ENCODE measurements at places on chromosomes 1 and 21.

DNA sequence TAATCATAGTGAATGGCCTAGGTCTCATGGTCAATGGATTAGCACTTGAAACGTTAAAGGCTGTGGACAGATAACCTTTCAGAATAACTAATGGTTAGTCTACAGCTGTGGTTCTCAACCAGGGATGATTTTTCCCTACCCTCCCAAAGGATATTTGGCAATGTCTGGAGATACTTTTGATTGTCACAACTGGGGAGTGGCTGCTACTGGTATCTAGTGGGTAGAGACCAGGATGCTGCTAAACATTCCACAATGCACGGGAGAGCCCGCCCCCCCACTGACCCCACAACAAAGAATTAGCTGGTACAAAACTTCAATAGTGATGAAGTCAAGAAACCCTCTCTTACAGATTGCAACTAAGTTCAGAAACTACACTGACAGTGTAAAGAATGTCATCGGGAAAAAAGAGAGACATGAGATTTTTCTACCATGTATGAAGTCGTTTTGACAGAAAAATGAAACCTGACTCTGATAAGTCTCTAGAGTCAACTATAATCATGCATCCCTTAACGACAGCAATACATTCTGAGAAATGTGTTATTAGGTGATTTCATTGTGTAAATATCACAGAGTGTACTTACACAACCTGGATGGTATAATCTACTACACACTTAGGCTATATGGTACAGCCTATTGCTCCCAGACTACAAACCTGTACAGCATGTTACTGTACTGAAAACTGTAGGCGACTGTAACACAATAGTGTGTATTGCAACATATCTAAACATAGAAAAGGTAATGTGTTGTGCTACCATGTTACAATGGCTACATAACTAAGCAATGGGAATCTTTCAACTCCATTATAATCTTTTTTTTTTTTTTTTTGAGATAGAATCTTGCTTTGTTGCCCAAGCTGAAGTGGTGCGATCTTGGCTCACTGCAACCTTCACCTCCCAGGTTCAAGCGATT is 49.7 kb upstream of the PRDX6 start:
- DNase-seq, result no peak

DNA sequence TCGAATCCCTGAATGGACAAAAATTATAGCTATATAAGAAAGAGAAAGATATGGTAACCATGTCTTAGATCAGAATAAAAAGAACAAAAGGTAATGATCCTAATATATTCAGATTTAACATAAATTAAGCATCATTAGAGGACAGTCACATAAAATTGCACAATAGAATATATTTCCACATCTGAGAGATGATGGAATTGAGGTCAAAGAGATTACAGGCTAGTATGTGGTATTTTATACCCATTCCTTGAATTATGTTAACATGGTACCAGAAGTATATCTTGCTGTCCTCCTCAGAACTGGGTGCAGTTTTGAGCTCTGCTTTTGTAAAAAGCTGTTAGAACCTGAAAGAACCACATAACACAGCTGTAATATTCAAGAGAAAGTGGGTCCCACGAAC is 245.6 kb upstream of the HOOK1 start:
- no peak for DNase-seq

DNA sequence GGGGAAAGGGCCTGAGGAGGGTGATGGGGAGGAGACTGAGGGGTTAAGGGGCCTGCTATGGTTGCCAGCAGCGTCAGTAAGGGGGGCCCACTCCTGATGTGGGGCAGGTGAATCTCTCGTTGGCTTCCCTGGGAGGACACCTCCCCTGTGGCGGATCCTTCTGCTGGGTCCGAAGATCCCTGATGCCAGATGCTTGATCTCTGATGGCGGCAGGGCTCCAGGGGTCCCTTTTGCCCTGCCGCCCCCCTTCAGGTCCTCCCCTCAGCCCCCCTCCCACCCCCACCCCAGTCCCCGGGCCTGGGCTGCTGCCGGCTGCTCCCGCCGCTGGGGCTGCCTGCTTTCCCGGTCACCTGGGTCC is 219 bp downstream of the CELF3 start:
- no peak for DNase-seq

DNA sequence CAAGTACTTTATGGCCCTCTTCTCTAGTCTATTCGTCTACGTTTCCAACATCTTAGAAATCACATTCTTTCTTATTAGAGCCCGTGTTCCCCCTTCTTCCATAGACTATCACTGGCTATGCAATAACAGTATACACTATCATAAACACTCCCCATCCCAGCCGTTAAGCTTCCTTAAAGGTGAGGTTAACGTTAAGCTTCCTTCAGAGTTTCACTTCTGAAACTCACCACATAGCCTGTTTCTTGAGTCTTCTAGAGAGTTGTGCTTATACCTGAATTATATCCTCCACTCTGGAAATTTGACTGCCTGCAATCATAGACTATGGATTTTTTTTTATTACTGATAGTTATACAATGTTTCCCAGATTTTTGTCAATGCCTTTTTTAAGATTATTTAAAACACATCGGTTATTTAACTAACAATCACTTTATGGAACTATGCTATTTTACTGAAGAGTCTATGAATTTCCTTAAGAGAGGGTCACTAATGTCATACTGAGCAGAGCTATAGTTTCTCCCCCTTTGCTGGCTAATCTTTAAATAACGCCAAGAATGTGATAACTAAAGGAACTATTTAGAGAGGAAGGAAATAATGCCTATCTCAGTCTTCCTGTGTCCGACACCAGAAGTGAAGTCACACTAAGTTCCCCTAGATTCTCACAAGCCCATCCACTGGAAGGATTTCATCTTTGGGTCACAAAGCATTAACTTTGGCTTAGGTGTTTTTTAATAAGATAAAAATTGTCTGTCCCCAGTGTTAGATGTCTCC is 16.8 kb downstream of the FCER1A start:
- DNase-seq, result no peak

DNA sequence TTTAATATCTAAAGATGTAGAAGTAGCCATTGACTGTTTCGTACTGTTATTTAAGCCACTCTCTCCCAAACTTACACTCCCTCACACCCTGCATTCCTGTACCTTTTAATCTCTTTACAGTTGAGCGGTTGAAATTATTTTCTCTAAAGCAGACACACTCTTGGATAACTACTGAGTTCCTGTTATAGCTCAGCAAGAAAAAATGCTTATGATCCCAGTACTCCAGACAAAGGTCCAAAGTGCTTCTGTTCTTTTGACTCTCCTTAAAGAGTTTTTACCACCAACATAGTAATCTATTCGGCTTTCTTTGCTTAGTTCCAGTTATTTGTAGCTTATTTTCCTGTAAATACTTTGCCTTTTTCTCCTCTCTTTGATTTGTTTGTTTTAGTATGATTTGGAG is 100.1 kb downstream of the ATF6 start:
- no peak for DNase-seq

GRCh38 chr1:65230731-65231481 is 78.4 kb upstream of the DNAJC6 start:
- DNase-seq, result no peak

DNA sequence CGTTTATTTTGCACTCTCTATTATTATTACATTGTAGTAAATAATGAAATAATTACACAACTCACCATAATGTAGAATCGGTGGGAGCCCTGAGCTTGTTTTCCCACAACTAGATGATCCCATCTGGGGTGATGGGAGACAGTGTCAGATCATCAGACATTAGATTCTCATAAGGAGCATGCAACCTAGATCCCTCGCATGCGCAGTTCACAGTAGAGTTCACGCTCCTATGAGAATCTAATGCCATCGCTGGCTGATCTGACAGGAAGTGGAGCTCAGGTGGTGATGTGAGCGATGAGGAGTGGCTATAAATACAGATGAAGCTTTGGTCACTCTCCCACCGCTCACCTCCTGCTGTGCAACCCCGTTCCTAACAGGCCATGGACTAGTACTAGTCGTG is 112.1 kb downstream of the ROR1 start:
- DNase-seq, result no peak

DNA sequence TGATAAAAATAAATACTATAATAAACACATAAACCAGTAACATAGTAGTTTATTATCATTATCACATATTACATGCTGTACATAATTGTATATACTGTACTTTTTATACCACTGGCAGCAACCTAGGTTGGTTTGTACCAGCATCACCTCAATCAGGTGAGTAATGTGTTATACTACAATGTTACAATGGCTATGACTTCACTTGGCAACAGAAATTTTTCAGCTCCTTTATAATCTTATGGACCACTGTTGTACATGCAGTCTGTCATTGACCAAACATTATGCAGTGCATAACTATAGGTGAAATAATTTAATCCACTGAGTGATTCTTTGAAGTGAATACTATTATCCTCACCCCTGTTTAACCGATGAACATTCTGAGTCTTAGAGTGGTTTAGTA is 44.5 kb downstream of the TNFSF4 start:
- no peak for DNase-seq

DNA sequence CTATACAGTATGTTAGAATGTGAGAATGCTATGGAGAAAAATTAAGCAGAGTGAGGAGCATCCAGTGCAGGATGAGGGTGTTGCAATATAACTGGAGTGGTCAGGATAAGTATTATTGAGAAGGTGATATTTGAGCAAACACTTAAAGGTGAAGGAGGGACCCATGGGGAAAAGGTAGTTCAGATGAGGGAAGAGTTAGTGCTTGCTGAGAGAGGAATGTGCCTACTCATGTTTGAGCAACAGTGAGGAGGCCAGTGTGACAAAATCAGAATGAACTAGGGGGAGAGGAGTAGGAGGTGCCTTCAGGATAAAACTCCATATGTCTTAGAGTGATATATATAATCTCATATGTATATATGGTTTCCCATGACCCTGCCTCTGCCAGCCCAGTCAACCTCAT is 6.2 kb upstream of the TRIM45 start:
- no peak for DNase-seq

DNA sequence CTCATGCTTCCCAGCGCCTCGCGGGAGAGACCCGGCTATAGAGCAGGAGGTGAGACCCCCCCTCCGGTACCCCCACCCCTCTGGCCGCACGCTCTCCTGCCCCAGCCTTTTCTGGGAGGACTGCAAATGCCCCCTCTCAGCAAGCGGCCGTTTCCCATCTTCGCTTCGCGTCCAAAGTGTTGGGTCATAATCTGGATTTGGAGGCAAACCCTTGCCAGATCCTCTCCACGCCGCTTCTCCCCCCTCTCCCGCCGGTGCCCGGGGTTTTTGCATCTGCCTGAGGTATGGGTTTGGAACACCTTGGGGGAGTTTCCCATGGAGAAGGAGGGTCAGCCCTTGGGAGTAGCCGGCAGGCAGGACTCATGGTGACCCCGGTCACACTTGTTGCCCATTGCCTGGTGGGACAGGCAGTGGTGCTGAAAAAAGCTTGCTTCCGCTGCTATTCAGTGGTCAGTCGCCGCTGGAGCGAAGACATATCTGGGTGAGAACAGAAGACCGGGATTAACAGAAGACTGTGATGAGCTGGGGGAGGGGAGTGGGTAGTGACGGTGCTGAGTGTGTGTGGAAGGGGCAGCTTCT is 935 bp downstream of the KCNK2 start:
- no peak for DNase-seq

GRCh38 chr1:112527266-112528010 is 18.7 kb downstream of the WNT2B start:
- no peak for DNase-seq

DNA sequence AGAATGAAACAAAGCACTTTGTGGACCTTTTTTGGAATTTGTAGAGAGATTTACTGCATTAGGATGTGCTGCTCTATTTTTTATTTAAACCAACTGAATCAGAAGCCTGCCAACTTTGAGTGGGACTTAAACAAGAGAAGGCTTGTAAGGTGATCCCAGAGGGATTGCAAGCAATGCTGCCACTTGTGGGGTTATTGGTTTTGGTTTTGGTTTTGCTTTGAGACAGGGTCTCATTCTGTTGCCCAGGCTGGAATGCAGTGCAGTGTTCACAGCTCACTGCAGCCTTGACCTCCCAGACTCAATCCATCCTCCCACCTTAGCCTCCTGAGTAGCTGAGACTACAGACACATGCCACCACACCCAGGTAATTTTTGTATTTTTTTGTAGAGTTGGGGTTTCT is 32.2 kb upstream of the GNG5 start:
- no peak for DNase-seq

DNA sequence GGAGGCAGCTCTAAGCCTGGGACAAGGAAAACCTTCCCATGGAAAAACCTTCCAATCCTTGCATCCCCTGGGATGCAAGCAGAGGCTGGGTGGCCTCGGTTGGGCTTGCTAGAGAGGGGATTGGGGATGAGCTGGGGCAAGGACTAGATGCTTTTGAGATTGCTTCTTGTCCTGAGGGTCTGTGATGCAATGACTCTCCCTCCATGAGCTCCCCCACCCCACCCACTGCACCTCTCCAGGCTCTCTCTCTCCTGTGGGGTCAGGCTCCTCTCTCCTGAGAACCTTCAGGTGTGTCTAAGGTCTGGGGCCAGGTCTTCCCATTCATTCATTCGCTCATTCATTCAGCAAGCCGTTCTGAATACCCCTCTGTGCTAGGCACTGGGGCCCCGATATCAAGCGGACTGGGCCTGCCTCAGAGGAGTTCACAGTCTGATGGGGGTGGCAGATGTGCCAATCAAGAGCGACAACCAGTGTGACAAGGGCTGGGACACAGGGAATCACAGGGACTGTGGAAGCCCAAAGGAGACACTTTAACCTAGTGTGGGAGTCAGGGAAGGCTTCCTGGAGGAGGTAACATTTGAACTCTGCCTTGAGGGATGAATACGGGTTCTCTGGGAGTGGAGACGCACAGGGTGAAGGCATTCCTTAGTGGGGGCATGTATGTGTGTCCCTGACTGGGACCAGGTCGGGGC is 6.5 kb downstream of the LDLRAD1 start:
- DNase-seq, result no peak

GRCh38 chr1:6695868-6696267 is 5.7 kb downstream of the DNAJC11 start:
- no peak for DNase-seq

DNA sequence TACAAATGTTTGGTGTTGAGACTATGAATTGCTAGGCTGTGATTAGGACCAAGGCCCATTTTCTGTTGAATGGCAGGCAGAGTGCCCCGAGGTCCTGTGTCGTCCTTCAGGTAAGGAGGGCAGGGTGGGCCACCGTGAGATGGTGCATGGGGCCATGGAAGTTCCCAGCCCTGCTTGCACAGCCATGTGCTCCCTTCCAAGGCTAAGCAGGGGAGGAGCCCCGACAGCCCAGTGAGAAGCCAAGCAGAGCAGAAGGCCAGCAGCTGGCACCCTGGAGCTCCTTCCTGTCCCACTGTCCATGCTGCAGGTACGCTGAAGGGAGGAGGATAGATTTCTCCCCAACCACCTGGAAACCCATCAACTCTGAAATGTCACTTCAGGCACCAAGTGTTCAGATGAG is 8.2 kb upstream of the NUAK2 start:
- DNase-seq, result no peak

- DNase-seq, result no peak
Measured at GRCh38 chr1:41483001-41483850, 1.3 kb downstream of the EDN2 start.

GRCh38 chr1:28163496-28164161 is 12.9 kb downstream of the PTAFR start:
- DNase-seq, result no peak

All from stimulated activated CD4-positive, alpha-beta T cell treated with anti-CD3 and anti-CD28 coated beads, Interleukin-1b, Interleukin-23, amount 100 ng/mL, for 1 hour (primary cell).